ENCODE measurements at places on chromosomes 13 and 19. TPM values are rescaled to one million over a fixed set of nuclear protein-coding genes. Genes with fewer than 3 reads are reported as not detected.

DNA sequence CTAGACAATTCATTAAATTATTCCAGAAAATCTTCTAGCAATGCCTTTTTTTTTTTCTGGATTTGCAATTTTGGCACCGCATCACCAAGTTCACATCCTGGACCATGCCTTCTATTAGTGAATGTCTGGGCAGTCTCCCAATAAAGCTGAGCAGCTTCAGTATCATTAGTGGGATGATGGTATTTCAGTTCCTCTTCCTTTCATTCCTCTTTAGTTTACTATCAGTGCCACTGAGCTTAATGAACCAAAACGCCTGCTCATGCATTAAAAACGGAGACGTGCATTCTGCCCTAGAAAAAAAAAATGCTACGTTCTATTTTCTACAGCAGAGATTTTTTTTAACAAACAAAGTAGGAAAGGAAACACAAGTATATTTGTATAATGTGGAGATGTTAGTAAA lies 343.0 kb downstream of the PCDH9 start:
- no peak for DNase-seq

CERS1 gene
- 0.19 TPM for total RNA-seq

DNA sequence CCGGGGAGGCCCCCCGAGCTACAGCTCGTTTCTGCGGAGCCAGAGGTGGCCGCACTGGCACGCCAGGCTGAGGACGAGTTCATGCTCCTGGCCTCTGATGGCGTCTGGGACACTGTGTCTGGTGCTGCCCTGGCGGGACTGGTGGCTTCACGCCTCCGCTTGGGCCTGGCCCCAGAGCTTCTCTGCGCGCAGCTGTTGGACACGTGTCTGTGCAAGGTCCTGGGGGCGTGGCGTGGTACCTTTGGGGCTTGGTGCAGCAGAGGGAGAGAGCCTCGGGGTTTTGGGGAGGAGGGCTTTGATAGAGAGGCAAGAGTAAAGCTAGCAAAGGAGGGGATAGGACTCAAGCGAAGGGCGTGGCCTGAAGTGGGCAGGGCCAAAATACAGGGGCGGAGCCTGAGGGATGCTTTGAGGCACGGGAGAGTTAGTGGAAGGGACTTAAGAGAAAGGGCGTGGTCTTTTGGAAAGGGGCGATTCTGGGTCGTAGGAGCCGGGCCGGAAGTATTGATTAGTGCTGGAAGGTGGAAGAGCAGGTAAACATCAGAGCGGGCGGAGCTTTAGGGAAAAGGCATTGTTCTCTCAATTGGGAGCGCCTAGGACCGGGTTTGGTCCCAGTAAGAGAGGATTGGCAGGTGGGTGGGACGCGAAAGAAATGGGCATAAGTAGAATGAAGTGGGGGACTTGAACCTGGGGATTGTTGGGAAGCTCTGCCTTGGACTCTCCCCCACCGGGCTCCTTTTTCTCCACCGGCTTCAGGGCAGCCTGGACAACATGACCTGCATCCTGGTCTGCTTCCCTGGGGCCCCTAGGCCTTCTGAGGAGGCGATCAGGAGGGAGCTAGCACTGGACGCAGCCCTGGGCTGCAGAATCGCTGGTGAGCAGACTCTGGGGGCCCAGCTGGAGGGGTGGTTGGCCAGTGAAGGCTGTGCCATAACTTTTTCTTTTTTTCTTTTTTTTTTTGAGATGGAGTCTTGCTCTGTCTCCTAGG lies 1.2 kb downstream of the PPM1N start:
- DNase-seq = no peak

KLHL1 gene
- not detected for total RNA-seq

DNA sequence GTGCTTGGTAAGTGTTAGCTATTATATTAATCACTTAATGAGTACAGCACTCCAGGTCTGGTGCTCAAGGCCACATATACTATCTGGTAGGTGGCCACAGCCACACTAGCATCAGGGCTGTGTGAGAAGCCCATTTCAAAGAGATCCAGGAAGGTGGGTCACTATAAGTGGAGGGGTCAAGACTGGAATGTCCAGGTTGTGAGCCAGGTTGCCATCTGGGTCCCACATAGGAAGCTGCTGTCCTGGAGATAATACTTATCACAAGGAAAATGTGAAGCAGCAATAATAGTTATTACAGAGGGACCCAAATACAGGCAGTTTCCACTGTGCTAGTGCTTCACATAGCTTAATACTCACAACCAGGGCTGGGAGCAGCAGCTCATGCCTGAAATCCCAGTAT lies 13.1 kb downstream of the C19orf47 start:
- no peak for DNase-seq

GRCh38 chr13:97279913-97280312 lies 57.8 kb downstream of the MBNL2 start:
- no peak for DNase-seq

GRCh38 chr13:110592665-110593064 lies 22.7 kb upstream of the NAXD start:
- no peak for DNase-seq

DNA sequence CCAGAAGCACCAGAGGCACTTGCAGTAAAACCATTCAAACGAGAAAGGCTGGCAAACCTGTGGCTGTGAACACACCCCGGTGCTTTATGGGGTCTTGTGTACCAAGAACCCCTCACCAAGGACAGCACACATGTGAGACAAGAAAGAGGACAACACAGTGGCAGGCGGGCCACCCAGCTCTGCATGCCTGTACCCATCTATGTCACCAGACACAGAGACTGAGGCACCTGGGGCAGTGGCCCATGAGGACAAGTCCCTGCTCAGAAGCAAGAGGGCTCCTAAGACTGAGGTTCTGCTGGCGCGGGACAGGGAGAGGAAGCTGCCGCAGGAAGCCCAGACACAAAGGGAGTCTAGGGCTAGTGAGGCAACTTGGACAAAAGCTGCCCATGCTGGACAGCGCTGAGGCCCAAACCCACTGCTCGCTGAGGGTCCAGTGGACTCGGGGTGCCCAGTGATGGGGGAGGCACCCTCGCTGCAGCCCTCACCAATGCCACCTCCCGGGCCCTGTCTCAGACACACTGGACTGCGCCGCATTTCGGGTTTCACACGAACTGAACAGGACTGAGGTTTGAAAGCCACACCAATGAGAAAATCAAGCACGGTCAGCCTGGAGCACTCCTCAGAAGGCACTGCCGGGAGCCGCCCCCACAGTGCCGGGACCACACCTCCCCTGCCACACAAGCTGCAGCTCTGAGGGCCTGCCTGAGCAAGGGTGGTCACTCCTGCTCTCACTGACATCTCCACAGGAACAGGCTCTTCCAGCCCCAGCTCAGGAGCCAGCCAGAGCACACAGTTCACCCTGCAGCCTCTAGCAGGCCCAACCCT lies 232.7 kb downstream of the TUBA3C start:
- DNase-seq = no peak

GRCh38 chr13:21590231-21590630 lies 13.7 kb downstream of the MICU2 start:
- DNase-seq = no peak

CEBPA gene
- 100 TPM for total RNA-seq

- DNase-seq = no peak
Observed at GRCh38 chr13:30409886-30410704, 12.2 kb upstream of the UBE2L5 start.

DNA sequence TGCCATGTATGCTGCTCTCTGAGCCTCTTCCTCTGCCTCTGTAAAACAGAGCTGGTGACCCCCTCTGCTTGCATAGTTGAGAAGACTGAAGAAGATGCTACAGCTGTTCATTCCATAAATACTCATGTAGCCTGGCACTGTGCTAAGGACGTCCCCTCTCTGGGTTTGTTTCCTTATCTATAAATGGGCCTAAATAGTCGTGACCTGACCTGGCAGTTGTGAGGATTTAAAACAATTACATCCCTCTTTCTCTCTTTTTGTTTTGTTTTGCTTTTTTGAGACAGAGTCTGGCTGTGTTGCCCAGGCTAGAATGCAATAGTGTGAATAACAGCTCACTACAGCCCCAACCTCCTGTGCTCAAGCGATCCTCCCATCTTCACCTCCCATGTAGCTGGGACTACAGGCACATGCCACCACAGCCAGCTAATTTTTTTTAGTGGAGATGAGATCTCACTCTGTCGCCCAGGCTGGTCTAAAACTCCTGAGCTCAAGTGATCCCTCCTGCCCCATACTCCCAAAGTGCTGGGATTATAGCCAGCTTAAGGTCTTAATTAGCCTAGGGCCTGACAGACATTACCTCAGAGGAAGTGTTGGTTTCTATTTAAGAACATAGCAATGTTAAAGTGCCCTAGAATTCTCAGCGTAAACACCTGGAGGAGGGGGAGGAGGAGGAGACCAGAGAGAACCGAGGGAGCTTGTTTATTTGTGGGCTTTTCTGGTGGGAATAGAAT lies 4.6 kb downstream of the WDR62 start:
- no peak for DNase-seq

GRCh38 chr13:44578067-44578400 lies 1.9 kb upstream of the TSC22D1 start:
- no peak for DNase-seq

DLL3 gene
- total RNA-seq = 0.24 TPM

- DNase-seq = no peak
Observed at GRCh38 chr13:41706152-41706551, 248.8 kb downstream of the RGCC start.

- no peak for DNase-seq
Observed at GRCh38 chr19:14115756-14116155, 1.8 kb downstream of the PRKACA start.

DNA sequence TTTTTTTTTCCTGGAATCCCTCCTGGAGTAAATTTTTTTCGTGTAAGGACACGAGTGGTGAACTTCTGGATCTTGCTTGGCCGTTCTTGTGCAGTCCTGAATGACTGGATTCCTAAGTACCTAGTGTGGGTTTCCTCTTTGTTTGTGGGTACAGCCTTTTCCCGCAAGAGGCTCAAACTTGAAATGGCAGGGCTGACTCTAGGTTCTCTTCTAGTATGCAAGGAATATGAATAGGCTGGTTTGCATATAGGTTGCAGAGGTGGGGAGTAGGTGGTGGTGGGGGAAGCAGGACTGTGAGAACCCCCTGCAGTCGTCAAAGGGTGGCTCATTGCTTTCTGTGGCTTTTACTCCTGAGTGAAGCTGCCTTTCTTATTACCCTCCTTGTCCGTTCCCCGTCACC lies 13.6 kb downstream of the UBAC2 start:
- no peak for DNase-seq

C19orf81 gene
- not detected for total RNA-seq

CYP2F1 gene
- total RNA-seq = not detected

PIK3R2 gene
- 7.7 TPM for total RNA-seq

DNA sequence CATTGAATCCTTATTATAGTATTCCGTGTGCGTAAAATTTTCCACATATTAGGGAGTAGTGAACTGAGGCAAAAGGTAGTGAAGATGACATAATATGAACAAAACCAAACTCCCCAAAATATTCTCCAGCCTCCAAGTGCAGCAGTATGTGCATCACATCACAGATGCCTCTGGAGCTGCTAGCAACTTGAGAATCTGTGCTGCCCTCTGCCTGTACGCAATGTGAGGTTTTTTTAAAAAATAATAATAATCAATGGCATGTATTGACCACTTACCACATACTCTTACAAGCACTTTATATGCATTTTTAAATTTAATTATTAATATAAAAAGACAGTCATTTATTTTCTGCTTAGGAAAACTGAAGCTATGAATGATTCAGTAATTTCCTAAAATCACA lies 583.0 kb upstream of the SPRY2 start:
- no peak for DNase-seq

DNA sequence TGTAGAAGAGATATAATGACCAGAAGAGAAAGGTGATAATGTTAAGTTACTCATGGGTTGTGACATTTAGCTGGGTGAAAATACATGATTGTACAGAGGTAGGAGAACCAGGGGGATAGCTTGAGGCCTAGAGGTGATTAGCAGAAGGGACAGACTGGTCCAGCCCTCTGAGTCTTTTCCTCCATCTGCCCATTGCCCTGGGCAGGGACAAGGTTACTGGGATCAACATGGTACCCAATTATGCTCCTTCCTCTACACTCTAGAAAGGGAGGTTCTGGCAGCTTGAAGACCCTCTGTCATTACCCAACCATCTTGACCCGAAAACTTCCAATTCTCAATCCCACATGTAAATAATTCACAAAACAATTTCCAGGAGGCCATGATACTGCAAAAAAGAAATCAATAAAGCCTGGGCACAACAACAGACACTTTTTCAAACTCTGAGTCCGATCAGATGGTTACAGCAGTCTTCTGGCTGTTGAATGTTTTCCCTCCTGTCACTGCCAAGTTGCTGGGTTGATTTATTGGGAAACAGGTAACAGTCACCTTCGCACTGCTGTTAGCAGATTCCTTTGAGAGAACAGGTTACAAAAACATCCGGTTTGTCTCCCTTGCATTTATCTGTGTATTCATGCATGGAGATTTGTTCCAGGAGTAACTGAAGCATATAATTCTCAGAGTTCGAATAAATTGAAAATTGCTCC lies 239.1 kb upstream of the HTR2A start:
- no peak for DNase-seq

DNA sequence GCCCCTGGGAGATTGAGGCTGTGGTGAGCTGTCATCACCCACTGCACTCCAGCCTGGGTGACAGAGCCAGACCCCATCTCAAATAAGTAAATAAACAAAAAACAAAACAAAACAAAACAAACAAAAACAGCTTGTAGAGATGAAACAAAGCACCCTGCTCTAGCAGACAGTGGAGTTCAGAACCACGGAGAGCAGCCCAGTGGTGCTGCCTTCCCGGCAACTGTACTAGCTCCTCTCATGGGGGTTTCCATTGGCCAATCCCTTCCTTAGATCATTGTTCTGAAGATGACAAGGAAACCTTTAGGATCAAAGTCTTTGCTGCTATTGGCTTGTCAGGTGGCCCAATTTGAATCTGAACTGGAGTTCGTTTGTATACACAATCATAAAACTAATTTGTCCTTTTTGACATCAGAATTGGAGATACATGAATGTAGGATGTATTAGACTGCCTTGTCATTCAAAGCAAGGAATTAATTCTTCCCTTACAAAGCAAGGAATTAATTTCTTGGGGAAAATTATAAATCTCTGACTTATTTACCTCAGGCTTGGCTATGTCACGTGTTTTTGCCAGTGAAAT lies 19.7 kb upstream of the SYCN start:
- DNase-seq = no peak

LRRC4B gene
- total RNA-seq = 1.6 TPM

DNA sequence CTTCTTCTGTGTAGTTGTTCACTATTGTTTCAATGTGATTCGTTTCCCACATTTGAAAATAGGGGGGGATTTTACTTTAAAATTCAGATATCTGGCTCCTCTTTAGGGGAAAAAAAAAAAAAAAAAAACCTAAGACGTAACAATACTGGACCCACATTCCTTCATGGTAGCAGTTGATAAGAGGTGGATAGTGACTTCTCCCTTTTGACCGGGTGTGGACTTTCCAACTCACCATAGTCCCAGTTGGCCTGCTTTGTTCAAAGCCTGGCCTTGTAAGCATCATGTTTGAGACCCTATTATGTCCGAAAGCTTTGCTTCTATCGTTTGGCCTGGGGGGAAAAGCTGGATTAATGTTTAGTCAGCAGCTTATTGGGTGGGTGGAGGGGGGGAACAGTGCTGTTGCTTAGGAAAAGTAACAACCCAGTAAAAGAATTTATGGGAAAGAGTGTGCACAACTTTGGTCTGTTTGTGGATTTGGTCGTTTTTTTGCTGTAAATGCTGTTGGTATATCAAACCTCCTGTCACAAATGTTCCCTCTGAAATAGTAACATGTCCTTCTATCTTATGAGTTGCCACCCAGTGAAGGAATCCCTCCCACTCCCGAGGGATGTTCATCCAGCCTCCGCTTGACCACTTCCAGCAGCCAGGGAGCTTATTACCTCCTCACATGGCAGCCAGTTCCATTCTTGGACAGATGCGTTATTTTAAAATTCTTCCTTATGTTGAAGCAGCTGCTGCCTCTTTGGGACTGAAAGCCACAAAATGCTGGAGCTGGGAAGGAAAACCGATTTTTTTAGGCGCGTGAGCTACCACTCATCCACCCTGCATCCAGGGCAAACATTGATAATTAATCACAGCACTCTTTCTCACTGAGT lies 10.4 kb downstream of the SAMD4B start:
- no peak for DNase-seq
